ENCODE measurements at places on chromosomes 6 and 20.

GRCh38 chr6:156183678-156184077 lies 593.5 kb upstream of the ARID1B start:
- no peak for DNase-seq

DNA sequence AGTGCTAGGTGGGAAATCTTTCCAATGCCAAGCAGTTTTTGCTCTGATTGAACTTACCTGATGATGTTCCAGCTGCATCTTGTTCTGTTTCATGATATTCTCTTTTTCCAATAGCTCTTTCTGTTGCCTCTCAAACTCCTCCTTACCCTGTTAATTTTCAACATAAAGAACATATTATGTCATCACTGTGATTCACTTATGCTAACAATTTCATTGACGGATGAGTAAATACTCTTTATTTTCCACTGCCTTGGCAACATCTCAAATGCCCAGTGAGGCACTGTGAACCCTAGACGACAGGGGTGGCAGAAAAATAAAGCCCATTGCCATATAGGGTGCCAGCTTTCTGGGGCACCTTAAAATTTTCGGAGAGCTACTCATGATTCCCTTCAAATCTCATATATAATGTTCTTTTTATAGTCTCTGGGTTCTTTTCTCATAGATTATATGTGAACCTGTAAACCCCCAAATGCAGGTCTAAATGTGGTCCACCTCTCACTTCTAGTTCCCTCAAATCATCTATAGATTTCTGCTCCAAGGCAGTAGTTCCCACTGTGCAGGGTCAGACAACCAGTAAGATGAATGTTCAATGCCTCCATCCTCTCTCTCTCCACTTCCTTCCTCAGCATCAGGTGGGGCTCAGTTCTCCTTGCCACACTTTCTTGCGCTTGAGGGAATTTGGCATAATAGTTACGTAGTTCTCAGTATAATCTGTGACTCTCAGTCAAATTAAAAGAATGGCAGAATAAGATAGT lies 44.1 kb downstream of the NEDD9 start:
- DNase-seq, result no peak

DNA sequence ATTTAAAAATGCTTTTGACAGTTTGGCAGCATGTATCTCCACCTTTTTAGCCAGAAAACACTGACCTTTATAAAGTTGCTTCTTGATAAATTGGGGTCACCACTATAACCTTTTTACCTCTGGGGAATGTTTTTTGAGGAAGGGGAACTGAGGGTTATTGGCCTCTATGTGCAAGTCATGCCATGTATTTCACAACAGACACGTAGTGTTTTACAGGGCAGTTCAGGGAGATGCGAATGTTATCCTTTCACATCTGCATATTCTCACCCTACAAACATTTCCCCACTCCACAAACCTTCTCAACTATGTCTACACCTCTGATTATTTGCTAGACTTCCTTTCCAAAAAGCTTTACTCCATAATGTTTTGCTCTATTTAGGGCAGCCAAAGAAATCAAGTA lies 17.0 kb upstream of the SLA2 start:
- DNase-seq, result no peak

DNA sequence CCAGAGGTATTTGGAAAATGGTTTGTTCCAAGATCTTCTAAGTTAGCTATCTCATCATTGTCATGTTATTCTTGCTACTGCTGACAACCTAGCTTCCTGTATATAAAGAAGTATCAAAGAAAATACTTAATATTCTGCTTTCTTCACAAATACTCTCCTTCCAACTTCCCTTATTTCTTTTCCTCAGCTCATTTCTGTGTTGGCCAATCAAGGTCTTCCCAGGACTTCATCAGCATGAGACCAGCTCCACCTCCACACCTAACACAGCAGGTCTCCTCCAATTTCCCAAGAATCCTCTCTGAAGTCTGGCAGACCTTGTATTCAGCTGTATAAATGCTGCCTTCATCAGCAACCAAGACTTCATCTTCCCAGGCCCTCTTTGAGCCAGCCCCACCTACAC lies 538.6 kb upstream of the JARID2 start:
- DNase-seq, result no peak

- DNase-seq, result no peak
Measured at GRCh38 chr6:104183816-104184435, 675.8 kb downstream of the HACE1 start.

- DNase-seq, result no peak
Measured at GRCh38 chr20:25129908-25130307, 48.0 kb upstream of the VSX1 start.

All from germinal center (tissue), 1 donor.